ENCODE measurements at places on chromosomes 16 and 17.

- DNase-seq, result no peak
These were observed 15.0 kb downstream of the TSC2 start for GRCh38 chr16:2062801-2063200.

- no peak for DNase-seq
These were observed 118.4 kb downstream of the CCDC182 start for GRCh38 chr17:57626520-57627210.

- DNase-seq, result no peak
These were observed 9.0 kb upstream of the C16orf95 start for GRCh38 chr16:87326151-87326571.

GRCh38 chr17:67624886-67625656 is 92.7 kb upstream of the NOL11 start:
- no peak for DNase-seq

- DNase-seq, result no peak
These were observed 26.1 kb downstream of the ZFPM1 start for GRCh38 chr16:88478889-88479792.

DNA sequence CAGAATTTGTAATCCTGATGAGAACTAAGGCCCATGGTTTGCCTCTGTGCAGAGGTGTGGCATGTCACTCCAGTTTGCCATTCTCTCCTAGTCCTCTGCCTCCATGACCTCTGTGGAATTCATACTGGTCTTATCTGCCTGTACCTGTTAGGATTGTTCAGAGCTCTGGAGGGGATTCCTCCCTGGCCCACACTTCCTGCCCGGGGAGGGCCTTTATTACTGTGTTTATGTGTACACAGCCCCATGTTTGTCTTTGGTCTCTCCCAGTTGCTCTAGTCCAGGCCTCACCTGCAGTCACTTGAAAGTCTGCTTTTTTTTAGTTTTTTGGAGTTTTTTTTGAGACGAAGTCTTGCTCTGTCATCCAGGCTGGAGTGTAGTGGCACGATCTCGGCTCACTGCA is 36.4 kb downstream of the RHBDL3 start:
- DNase-seq, result no peak

- no peak for DNase-seq
These were observed 14.8 kb downstream of the TMEM204 start for GRCh38 chr16:1548233-1548632.

- DNase-seq, result no peak
These were observed 78.0 kb upstream of the CBX4 start for GRCh38 chr17:79916991-79917901.

DNA sequence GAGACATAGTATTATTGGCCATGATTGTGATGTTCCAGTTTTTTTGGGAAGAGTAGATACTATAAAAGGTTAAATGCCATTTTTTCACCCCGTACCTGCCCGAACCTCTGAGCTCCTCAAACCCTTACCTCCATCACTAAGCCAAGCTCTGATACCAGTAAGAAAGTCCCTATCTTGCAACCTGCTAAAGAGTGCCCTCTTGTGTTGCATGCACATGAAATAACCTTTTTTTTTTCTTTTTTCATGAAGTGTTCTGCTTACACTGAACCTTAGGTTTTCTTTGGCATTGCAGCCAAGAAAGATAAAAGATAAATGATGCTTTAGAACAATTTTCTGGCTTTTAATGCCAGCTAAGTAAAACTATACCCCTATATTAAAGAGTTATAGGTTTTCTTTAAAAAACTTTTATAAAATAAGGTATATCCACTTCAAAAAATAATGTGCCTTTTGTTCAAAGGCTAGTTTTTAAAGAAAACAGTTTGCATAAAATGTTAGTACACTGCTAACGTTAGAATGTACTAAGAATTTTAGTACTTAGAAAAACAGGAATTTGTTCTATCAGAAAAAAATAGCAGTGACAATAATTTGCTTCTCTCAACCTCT is 295.3 kb upstream of the PMFBP1 start:
- DNase-seq, result peak; percentile 51

- no peak for DNase-seq
These were observed 15.6 kb downstream of the MAP2K3 start for GRCh38 chr17:21299981-21300600.

GRCh38 chr17:82447876-82448275 is 2.7 kb downstream of the CYBC1 start:
- no peak for DNase-seq

Data from kidney glomerular epithelial cell (primary cell).